ENCODE measurements at places on chromosomes 12 and 14. TPM values are rescaled to one million over a fixed set of nuclear protein-coding genes. Genes with fewer than 3 reads are reported as not detected.

Gene B3GNT4
- total RNA-seq, result not detected

Gene PTPRO
- total RNA-seq, result 2.1 TPM

Gene GALNT8
- total RNA-seq, result 5.2 TPM

Gene HSPB8
- total RNA-seq, result 94.5 TPM

Gene IGF1
- 12.5 TPM for total RNA-seq

Gene KRT79
- total RNA-seq, result 1.6 TPM

Gene KRT2
- not detected for total RNA-seq

Gene CLEC9A
- total RNA-seq, result not detected

Gene RPGRIP1
- total RNA-seq, result not detected
